Hematopoietic multipotent progenitor cell (in vitro differentiated cells): ENCODE measurements at places on chromosomes 13 and 19.

DNA sequence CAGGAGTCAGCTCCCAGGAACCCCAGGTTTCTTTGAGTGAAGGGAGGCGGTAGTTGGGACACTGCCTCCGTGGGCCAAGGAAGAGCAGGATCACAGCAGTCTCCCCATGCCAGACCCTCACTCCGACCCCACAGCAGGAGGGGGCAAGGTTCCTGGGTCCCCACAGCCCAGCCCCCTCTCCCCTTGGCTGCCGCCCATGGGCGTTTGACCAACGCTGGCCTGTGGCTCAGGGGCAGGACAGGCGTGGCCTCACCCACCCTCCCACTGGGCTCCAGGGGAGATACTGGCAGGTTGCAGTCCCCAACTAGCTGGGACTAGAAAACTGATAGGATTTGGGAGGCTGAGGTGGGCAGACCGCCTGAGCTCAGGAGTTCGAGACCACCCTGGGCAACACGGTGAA is 9.2 kb downstream of the COPE start:
- no peak for DNase-seq

GRCh38 chr19:6318772-6319171 is 14.6 kb downstream of the ACER1 start:
- no peak for DNase-seq

GRCh38 chr19:11045536-11045935 is 43.7 kb upstream of the LDLR start:
- no peak for DNase-seq

DNA sequence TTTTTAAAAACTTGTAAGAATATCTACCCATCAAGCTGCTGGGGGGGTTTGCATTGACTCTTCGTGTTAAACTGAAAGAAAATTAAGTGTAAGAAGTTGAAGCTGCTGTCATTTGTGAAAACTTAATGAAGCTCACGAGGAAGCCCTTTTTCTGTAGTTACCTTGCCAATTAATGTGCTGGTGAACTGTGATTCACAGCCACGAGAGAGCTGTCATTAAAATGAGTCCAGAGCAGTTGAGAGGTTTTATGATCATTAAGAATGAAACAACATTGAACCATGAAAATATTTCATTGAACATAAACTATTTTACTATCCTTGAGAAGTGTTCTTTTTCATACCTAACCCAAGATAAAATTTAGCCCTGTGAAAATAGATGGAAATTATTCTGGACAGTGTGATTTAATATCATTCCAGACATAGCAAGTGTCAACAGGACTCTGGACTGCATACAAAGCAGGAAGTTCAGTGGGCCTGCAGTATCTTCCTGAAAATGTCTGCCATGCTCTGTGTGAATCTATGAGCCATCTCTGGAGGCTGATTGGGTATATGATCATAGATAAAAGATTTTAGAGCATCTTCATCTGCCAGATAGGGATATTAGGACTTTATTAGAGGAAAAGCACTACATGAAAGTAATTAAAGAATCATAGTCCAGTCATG is 53.8 kb downstream of the DPY19L3 start:
- DNase-seq, result no peak

GRCh38 chr13:60150538-60150937 is 13.2 kb downstream of the DIAPH3 start:
- no peak for DNase-seq

DNA sequence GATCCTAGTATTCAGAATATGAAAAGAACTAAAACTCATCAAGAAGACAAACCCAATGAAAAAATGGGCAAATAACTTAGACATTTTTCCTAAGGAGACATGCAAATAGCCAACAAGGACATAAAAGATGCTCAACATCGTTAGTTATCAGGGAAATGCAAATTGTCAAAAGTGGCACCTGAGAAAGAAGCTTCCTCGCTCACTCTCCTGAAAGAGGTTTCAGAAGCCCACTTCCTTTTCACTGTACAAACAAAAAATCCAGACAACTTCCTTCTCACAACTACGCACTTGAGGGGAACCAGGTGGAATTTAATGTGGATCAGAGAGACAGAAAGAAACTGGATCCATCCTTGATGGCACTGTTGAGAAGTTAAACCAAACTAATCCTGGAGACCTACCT is 41.5 kb downstream of the KLF12 start:
- no peak for DNase-seq

GRCh38 chr13:23146006-23146405 is 34.8 kb upstream of the SGCG start:
- no peak for DNase-seq

GRCh38 chr13:75825161-75825560 is 189.0 kb downstream of the LMO7 start:
- no peak for DNase-seq

- DNase-seq, result peak; percentile 67
Observed at GRCh38 chr19:58328999-58329398, 2.2 kb downstream of the ZSCAN22 start.

- DNase-seq, result no peak
Observed at GRCh38 chr13:84290386-84290785, 408.1 kb upstream of the SLITRK1 start.

- peak; percentile 26 for DNase-seq
Observed at GRCh38 chr19:5953030-5953589, 24.8 kb downstream of the RANBP3 start.

DNA sequence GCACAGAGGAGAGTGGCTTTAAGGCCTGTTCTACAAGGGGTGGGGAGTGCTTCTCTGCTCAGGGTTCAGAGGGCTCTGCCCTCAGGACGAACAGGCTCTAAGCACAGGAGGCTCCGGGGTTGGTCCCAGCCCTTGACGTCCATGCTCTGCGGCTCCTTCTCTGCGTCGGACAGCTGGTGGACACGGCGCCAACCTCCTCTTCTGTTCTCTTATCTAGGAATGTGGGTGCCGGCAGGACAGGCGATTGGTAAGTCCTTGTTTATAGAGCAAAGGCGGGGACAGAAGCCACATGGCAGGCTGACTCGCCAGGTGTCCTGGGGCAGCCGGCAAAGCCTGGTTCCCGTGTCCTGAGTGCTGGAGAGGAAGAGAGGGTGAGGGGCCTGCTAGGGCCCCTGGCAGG is 8.4 kb upstream of the RPS15 start:
- DNase-seq, result no peak

GRCh38 chr13:26599860-26600259 is 42.4 kb downstream of the WASF3 start:
- DNase-seq, result no peak

GRCh38 chr19:35733180-35734125 is 8.8 kb downstream of the IGFLR1 start:
- no peak for DNase-seq

DNA sequence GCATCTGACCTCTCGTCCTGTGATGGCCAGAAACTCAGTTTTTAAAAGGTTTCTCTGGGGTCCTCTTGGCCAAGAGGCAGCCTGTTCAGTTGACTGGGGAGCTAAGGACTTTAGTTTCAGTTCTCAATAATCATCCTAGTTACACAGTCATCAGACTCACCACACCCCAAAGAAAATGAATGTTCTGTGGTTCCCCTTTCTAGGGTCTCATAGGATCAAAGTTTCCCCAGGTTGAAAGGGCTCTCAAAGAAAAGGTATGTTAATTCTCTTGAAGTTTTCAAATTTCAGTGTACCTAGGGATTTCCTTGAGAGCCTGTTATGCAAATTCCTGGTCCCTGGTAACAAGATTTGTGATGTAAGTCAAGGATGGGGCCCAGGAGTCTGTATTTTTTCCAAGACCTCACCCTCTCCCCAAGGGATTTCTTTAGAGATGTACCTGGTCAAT is 94.9 kb downstream of the FAM216B start:
- DNase-seq, result no peak

- DNase-seq, result no peak
Observed at GRCh38 chr19:30579419-30579818, 207.2 kb downstream of the ZNF536 start.

DNA sequence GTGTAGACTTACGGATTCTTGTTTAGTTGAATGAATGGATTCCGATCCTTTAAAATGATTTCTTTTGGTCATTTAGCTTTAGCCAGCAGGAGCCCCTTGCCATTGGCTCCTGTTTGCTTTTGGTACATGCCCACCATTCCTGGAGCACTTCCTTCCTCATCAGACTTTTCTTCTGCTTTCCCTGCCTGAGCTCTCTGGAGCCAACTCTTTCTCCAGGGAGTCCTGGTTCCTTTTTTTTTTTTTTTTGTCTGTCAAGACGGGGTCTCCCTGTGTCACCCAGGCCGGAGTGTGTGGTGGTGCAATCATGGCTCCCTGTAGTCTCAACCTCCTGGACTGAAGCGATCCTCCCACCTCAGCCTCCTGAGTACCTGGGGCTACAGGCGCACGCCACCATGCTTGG is 37.8 kb downstream of the SMARCA4 start:
- no peak for DNase-seq

DNA sequence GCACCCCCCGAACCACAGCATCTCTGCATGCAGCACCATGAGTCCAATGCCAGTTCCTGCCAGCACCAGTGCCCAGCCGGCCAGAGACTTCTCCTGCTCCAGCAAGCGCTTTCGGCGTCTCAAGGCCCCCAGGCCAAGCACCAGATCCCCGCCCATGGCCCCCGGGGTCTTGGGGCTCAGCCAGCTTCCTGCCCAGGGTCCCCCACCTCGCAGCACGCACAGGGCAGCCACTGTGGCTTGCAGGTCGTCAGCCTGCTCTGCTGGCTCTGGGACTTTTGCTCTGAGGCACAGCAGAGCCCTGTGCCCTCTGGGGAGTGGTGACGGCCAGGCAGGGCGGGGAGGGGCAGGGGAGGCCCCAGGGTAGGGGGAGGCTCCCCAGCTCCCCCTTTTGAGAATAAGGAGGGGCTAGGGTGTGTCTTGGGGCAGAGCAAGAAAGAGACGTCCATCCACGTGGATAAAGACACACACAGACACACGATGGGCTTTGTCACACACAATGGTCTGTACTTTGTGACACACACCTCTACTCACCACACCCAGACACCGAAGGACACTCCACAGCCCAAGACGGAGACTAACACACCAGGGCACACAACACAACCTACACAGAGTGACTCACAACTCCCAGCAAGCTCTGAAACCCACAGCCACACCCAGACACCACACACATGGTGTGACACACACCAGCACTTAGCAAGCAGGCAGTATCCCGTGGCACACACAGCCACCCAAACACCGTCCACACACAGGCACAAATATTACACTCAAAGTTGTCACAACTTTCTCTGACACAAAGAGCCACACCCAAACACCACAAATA is at the start of gene KCNN4:
Gene KCNN4 (minus strand): TSS at position 268 of the 820 bp plus-strand sequence. CDS start 112 bp downstream, at position 156.
- no peak for DNase-seq

DNA sequence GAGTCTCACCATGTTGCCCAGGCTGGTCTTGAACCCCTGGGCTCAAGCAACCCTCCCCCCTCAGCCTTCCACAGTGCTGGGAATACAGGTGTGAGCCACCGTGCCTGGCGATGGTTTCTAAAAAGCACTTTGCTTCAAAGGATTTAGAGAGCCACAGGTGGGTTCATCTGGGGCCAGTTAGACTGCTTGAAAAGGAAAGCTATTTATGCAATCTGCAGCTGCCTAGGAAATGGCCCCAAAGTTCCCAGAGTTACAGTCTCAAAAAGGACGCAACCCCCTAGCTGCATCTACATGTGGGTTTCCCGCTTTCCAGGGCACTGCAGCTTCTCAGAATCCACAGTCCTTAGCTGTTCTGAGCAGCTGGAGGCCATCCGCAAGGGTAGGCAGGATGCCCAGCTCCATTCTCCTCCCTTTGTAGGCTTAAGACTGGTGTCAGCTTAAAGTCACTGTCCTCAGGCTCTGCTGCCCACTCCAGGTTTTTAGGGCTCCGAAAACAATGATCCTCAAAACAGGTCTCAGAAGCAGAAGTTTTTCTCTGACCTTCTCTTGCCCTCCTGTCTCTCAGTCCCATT is 41.4 kb downstream of the ZNF823 start:
- DNase-seq, result no peak

GRCh38 chr19:2236064-2236313 is 140 bp downstream of the PLEKHJ1 start:
- DNase-seq, result no peak

- no peak for DNase-seq
Observed at GRCh38 chr13:71394176-71394575, 472.8 kb downstream of the DACH1 start.
